ENCODE measurements at places on chromosomes 11 and 22. TPM values are rescaled to one million over a fixed set of nuclear protein-coding genes. Genes with fewer than 3 reads are reported as not detected.

Gene TTC28
- total RNA-seq = 38.5 TPM

Gene GGT1
- total RNA-seq = 8.2 TPM

Gene NEFH
- 1.8 TPM for total RNA-seq

Gene SLCO2B1
- total RNA-seq = 0.97 TPM

Gene IL10RA
- total RNA-seq = 0.78 TPM

Gene GGT5
- total RNA-seq = 12.8 TPM

Gene OR52I1
- total RNA-seq = not detected

Gene ELFN2
- total RNA-seq = 3.2 TPM

Gene GALR3
- not detected for total RNA-seq

Gene TEX54
- not detected for total RNA-seq

Gene RFPL3
- not detected for total RNA-seq

Gene MYOD1
- total RNA-seq = not detected

Gene MYBPC3
- total RNA-seq = not detected

Gene EFEMP2
- 81.9 TPM for total RNA-seq

Gene SIK3
- total RNA-seq = 15.1 TPM

Gene JRKL
- total RNA-seq = 6.8 TPM

Gene SLC22A9
- not detected for total RNA-seq

Gene PYGM
- not detected for total RNA-seq

Gene DMC1
- 1.3 TPM for total RNA-seq

Gene TBX10
- total RNA-seq = not detected

Gene CARD18
- not detected for total RNA-seq

Gene PGA4
- total RNA-seq = not detected

Gene ADAMTS15
- total RNA-seq = 8.5 TPM

Gene ACR
- 0.76 TPM for total RNA-seq

Gene ARL14EP
- total RNA-seq = 13.3 TPM

Gene CCDC87
- 0.18 TPM for total RNA-seq

Gene MS4A4E
- total RNA-seq = not detected

Gene FAR1
- 51.0 TPM for total RNA-seq

Gene PRG3
- total RNA-seq = not detected

Gene LDHAL6A
- not detected for total RNA-seq

Gene TRIM29
- total RNA-seq = not detected

Gene HYOU1
- total RNA-seq = 195 TPM

Gene OR8D4
- total RNA-seq = not detected

Gene SCGB2A2
- total RNA-seq = not detected

Gene ADM2
- 5.4 TPM for total RNA-seq

Gene C11orf16
- not detected for total RNA-seq

Gene CTSC
- 204 TPM for total RNA-seq

Gene SMTN
- 123 TPM for total RNA-seq

Gene BAIAP2L2
- total RNA-seq = 0.24 TPM

Gene DSCAML1
- not detected for total RNA-seq

Gene CARS1
- total RNA-seq = 47.5 TPM

Gene SLC22A12
- not detected for total RNA-seq

Data from glomerular endothelial cell (primary cell).